Astrocyte of the hippocampus (primary cell): ENCODE measurements at places on chromosomes 1 and 21.

GRCh38 chr1:47662068-47662467 is 224.2 kb downstream of the FOXD2 start:
- no peak for DNase-seq

- peak; percentile 11 for DNase-seq
Measured at GRCh38 chr1:57788313-57788712, 364.5 kb upstream of the DAB1 start.

DNA sequence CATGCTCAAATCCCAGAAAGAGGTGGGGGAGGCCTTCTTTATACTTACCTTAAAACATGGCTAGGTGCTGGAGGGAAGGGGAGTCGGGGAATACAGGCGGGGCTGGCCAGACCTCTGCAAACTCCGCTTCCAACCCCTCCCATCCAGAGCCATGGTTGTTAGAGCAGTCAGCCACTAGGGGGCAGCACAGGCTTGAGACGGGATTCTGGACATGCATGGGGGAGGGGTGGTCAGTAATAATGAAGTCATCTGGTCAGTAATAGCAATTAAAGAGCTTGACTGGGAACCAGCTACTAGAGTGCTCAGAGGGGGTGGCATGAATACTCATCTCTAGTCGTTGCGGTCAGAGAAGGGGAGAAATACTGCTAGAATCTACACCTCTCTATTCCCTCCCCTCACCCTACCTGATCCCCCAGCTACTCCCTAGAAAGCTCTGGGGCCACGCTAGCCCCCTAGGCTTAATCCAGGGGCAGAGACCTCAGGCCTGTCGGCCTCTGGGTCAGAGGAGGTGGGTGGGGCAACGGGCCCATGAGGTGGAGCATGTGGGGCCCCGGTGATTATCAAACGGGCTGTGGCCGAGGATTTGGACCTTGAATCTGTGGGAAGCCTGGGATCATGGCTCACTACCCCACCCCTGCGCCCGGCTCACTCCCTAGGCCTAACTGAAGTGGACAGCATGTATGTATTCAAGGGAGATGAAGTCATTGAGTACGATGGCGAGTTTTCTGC is 2.9 kb downstream of the CASQ1 start:
- peak; percentile 94 for DNase-seq

GRCh38 chr1:97050506-97050905 is 328.9 kb downstream of the PTBP2 start:
- DNase-seq = peak; percentile 57

DNA sequence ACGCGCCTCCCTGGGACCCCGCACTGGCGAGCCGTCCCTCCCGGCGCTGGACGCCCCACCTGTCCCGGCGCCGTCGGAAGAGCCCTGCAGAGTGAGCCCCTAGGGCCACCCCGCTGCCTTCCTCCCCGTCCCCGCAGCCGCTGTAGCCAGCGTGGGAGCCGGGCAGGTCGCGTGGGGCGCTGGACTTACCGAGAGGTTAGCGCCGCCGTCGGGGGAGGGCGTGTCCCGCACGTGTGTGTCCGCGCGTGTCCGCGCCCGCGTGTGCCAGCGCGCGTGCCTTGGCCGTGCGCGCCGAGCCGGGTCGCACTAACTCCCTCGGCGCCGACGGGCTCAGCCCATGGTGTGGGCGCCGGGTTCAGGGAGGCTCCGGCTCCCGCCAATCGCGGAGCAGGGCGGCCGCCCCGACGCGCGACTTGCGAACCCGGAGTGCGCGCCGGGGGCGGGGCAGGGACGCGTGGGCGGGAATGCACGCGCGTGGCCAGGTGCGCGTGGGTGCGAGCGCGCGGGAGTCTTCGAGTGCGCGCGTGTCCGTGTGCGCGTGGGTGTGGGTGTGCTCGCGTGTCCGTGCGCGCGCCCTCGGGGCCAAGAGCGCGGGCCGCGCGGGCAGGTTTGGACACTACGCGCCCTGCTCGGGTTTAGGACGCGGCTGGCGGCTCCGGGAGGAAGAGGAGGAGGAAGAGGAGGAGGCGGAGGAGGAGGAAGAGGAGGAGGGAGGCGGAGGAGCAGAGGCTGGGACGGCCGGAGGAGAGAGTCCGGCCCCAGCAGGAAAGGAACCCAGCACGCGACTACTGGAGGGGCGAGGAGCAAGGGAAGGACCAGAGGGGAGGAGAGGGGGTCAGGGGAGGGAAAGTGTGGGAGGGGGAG is 145.2 kb upstream of the ETS2 start:
- peak; percentile 21 for DNase-seq

DNA sequence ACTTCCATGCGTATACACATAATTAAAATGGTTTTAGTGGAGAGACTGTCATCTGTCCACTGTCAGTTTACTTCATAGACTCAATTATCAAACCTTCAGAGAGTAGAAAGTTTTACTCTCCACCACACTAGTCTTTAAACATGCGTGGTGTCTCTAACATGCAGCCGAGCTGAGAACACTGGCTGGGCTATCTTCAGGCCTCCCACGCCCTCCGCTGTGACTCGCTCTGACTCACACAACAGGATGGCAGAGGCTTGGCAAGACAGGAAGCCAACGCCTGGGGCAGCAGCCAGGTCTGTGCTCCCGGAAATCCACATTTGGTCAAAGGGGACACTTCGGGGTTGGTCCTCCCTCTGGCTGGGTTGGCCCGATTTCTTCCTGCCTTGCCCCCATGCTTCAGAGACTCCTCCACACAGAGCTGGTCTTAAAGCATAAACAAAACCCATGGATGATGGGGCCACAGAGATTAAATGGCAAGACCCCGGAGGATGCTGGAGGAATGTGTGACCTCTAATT is 22.7 kb upstream of the IFNGR2 start:
- DNase-seq = peak; percentile 96

GRCh38 chr21:25970254-25970930 is 200.2 kb downstream of the APP start:
- no peak for DNase-seq

- no peak for DNase-seq
Measured at GRCh38 chr1:38463074-38463473, 396.5 kb downstream of the RRAGC start.

- peak; percentile 21 for DNase-seq
Measured at GRCh38 chr1:76961181-76961819, 94.0 kb downstream of the ST6GALNAC5 start.

- no peak for DNase-seq
Measured at GRCh38 chr1:209103092-209103491, 480.4 kb upstream of the CAMK1G start.

GRCh38 chr1:157490467-157491165 is 61.7 kb downstream of the FCRL5 start:
- peak; percentile 55 for DNase-seq

GRCh38 chr1:179591592-179592580 is at the start of gene TDRD5:
Gene TDRD5, plus strand, starts transcription at chr1:179591832. Its CDS starts 784 bp downstream, at chr1:179592616.
- peak; percentile 23 for DNase-seq

DNA sequence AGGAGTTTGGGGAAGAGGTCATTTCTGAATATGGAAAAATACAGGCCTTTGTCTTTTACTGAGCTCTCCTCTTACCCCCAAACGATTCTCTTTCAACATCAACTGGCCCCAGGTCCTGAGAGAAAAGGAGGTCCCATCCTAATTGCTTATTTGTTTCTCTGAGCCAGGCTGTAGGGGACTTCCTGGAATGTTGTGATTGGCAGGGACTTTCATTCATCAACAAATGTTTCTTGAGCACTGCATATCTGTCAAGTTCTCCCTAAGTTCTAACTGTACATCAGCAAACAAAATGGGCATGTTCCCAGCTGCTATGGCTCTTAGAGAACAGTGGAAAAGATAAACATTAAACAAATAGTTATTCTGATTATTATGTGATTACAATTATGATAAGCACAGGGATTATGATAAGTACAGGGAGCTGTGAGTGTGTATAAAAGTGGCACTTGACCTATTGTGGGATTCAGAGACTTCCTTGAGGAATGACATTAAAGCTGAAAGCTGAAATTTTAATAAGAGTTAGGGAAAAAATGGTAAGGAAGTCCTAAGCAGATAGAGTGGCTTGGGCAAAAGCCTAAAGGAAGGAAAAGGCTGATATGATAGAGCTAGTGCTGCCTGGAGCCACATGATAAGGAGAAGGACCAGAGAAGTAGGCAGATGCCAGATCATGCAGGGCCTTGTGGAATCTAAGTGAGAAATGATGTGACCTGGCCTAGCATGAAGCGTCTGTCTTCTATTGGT is 11.6 kb downstream of the GPX7 start:
- DNase-seq = peak; percentile 32

- no peak for DNase-seq
Measured at GRCh38 chr1:210251680-210252490, 19.3 kb downstream of the SERTAD4 start.

- peak; percentile 98 for DNase-seq
Measured at GRCh38 chr1:1890506-1891348, at the start of gene GNB1. Gene GNB1, minus strand, starts transcription at chr1:1891087. Its CDS starts 65,634 bp downstream, at chr1:1825453.

DNA sequence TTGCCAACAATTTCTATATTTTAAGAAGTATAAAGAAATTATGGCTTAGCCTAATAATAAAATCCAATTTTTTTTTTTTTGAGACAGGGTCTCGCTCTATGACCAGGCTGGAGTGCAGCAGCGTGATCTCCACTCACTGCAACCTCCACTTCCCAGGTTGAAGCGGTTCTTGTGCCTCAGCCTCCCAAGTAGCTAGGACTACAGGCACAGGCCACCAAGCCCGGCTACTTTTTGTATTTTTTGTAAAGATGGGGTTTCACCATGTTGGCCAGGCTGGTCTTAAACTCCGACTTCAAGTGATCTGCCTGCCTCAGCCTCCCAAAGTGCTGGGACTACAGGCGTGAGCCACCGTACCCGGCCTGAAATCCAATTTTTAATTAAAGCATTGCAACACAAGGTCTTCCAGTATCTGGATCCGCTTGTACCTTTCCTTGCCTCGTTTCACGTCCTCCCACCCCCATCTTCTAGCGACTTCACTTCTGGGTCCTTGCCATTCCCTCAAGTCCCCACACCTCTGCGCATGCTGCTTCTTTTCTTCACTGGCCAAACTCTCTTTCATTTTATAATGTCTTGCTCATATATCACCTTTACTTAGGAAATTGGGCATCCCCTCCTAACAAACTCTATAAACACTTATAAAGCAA is 2.3 kb downstream of the FUBP1 start:
- DNase-seq = no peak

DNA sequence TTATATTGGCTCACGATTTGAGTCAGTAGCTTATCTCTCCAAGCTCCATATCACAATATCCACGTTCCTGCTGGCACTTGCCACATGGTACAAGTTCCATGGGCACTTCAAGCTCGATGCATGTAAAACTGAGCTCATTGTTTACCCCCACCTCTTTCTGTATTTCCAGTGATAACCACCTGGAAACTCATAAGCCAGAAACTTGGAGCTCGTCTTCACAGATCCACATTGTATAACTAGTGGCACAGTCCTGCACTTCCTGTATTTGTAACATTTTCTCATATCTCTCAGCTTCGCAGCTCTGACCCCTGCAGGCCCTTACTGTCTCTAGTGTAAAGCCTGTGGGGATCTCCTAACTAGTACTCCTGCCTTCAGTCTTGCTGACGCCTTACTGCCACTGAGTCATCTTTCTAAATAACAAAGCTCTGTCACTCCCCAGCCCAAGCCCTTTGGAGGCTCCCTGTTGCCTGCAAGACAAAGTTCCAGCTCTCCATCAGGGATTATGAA is 6.5 kb upstream of the C2CD4D start:
- DNase-seq = peak; percentile 66

- no peak for DNase-seq
Measured at GRCh38 chr1:176801514-176802020, 338.6 kb downstream of the PAPPA2 start.

GRCh38 chr1:7942214-7942921 is 1.7 kb upstream of the TNFRSF9 start:
- DNase-seq = peak; percentile 74

DNA sequence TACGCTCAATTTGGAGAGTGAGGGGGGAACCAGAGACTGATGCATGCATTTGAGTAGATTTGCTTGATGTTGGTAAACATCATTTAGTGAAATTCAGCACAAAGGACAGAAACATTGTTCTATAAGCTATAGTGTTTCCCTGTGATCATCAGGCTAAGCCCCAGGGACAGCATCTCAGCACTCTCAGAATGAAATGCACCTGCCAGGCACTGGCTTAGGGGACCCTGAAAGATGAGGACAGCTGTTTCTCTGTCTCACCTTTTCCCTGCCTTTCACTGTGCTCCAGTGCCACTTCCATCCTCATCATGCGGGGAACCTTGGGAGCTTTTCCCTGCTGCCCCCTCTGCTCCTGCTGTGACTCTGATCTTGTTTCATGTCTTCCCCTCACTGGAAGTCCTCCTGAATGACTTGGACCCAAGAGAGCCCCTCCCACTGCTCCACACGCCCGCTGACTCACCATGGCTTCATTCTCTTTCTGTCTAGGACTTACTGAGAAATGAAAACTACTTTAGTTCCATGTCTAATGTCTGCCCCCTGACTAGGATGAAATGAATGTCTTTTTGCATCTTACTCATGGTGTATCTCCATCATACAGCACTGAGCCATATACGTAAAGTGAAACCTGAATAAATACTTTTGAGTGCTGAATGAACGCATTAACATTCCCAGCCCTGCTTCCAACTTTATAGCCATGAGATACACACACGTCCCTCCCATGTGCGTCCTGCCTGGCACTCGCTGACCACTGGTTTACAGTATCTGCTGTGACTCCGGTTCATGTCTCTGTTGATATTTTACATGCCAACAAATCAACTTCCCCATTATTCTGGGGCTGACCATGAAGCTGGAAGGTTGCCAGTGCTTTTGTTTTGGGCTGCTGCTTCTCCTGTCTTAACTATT is 182.0 kb downstream of the PCP4 start:
- DNase-seq = peak; percentile 66

DNA sequence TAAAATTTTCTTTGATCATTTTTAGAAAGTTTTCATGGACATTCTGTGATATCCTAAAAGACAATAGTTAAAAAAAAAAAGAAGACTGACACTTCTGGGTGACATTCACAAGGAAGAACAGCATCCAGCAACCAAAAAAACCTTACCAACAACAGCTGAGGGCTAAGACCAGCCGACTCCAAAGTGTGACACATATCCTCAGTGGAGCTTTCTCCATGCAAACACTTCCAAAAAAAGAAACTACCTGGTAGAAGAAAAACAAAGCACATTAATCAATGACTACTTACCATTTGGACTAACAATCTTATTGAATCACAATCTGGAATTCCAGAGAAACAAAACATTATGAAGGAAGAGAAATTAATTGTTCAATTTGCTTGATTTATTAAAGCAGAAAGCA is 88.2 kb downstream of the IARS2 start:
- DNase-seq = no peak

GRCh38 chr1:109783436-109783835 is 19.7 kb upstream of the EPS8L3 start:
- DNase-seq = peak; percentile 93

DNA sequence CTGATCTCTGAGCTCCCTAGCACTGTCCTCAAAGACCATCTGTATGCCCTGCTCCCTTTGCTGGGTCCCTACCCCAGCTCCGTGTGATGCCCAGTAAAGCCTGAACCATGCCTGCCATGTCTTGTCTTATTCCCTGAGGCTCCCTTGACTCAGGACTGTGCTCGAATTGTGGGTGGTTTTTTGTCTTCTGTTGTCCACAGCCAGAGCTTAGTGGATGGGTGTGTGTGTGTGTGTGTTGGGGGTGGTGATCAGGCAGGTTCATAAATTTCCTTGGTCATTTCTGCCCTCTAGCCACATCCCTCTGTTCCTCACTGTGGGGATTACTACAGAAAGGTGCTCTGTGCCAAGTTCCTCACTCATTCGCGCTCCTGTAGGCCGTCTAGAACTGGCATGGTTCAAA is 5.7 kb downstream of the GSTM5 start:
- DNase-seq = no peak
